ENCODE measurements at places on chromosomes 3 and 15. TPM values are rescaled to one million over a fixed set of nuclear protein-coding genes. Genes with fewer than 3 reads are reported as not detected.

Gene ARPIN
- polyA plus RNA-seq: 11.2 TPM

Gene RTP1
- not detected for polyA plus RNA-seq

Gene SEMA6D
- polyA plus RNA-seq: 1.1 TPM

Gene TNFSF10
- not detected for polyA plus RNA-seq

Gene APBA2
- 8.5 TPM for polyA plus RNA-seq

Gene HDC
- not detected for polyA plus RNA-seq

Gene TTLL13
- polyA plus RNA-seq: 0.04 TPM

Gene ANKRD63
- polyA plus RNA-seq: not detected

Gene CTXN2
- polyA plus RNA-seq: not detected

Gene KLF15
- 0.44 TPM for polyA plus RNA-seq

Gene CFAP92
- not detected for polyA plus RNA-seq

Gene BDH1
- 6.5 TPM for polyA plus RNA-seq

Gene PPP2R3A
- polyA plus RNA-seq: 7.4 TPM

Gene ATP13A5
- polyA plus RNA-seq: not detected

Gene PLCB2
- polyA plus RNA-seq: 0.22 TPM

Gene GOLGA8T
- polyA plus RNA-seq: not detected

Gene DOCK3
- 0.11 TPM for polyA plus RNA-seq

Gene TMEM87A
- 39.3 TPM for polyA plus RNA-seq

Gene NCEH1
- 17.8 TPM for polyA plus RNA-seq

Gene CA12
- polyA plus RNA-seq: 13.1 TPM

Gene DPPA4
- not detected for polyA plus RNA-seq

Gene SAMMSON
- not detected for polyA plus RNA-seq

Gene SNRK
- 13.6 TPM for polyA plus RNA-seq

Gene LEKR1
- 0.53 TPM for polyA plus RNA-seq

Gene MITF
- polyA plus RNA-seq: 27.9 TPM

Gene PROS1
- 5.2 TPM for polyA plus RNA-seq

Gene REC114
- not detected for polyA plus RNA-seq

Gene CD86
- not detected for polyA plus RNA-seq

Gene DUOX1
- not detected for polyA plus RNA-seq

Gene SLC28A2
- polyA plus RNA-seq: not detected

Gene LHFPL4
- polyA plus RNA-seq: not detected

Gene GUCA1C
- not detected for polyA plus RNA-seq

Gene TICRR
- 2.4 TPM for polyA plus RNA-seq

Gene GPR160
- polyA plus RNA-seq: 0.29 TPM

Gene EHHADH
- polyA plus RNA-seq: 5.2 TPM

Gene TMA7
- polyA plus RNA-seq: 162 TPM

Gene CNTN3
- polyA plus RNA-seq: 6.1 TPM

Gene SCG5
- polyA plus RNA-seq: 9.4 TPM

Gene EBLN2
- polyA plus RNA-seq: 1.0 TPM

Gene ZSCAN29
- 6.4 TPM for polyA plus RNA-seq

Gene ALDH1L1
- polyA plus RNA-seq: 0.16 TPM

Gene CCR9
- not detected for polyA plus RNA-seq

Gene CPA3
- 5.2 TPM for polyA plus RNA-seq

Gene IL12A
- 0.50 TPM for polyA plus RNA-seq

Gene CDHR4
- not detected for polyA plus RNA-seq

Gene MAPKAPK3
- polyA plus RNA-seq: 34.9 TPM
